Right forelimb (tissue), 1 donor: ENCODE measurements at places on chromosomes 3 and 15.
A peak's percentile ranks its signal among the peaks of the same experiment; 100 is the strongest.

GRCh38 chr3:114418107-114418506 lies 124.3 kb downstream of the TIGIT start:
- DNase-seq, result no peak

GRCh38 chr15:57762302-57762701 lies 55.8 kb downstream of the POLR2M start:
- DNase-seq, result no peak

DNA sequence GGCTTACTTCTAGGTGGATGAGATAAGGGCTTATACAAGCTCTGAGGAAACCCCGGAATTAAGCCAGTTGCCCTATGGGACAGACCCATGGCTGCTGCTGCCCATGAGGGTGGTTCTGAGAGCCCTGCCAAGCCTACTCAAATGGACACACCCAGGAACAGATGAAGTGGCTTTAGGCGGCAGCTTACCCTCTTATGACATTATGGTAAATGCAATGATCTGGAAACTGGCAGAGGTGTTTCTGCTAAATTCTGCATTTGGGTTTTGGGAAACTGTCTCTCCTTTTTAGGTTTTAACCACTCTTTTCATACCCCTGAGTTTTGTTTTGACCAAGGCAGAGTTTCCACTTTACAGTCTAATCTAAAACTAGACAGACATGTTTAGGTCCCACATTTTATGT lies 9.0 kb upstream of the ZBED2 start:
- no peak for DNase-seq

DNA sequence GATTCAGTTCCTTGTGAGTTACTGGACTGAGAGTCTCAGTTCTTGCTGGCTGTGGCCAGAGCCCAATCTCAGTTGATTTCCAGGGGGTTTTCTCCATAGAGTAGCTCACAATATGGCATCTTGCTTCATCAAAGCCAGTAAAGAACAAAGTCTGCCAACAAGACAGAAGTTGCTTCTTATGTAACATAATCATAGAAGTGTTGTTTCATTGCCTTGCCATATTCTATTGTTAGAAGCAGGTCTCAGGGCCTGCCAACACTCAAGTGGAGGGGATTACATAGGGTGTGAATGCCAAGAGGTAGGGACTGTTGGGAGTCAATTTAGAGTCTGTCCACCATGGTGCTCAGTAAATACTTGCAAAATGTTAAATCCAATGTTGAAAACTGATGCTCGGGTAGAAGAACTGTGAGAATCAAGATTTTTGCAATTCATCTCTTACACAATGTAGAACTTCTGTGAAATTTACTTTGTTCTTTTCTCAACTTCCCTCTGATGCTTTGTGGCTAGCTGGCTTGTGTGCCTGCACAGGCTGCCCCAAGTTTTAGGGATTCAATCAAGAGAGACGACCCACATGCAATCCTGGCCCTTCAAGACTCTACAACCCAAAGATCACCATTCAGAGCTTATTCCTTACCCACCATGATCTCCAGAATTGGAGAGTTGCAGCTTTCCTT lies 13.3 kb upstream of the PXYLP1 start:
- no peak for DNase-seq

DNA sequence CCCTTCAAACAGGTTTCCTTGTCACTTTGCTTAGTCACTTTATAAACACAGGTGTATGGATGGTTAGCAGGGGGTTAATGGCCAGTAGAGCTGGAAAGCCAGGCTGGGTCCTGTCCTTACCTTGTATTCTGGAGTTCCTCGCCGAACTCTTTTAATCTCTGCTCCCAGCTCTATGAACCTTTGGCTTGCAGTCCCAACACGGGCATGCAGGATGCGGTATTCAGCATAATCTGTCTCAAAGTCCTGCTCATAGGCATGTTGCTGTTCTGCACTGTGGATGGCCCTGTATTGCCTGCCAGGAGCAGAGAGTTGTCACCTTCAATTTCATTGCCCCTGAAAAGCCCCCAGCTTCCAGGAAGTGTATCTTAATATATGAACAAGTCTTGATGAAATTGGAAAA lies 2.7 kb downstream of the ELL3 start:
- no peak for DNase-seq

- DNase-seq, result no peak
These were observed 233.4 kb downstream of the ADAMTS17 start for GRCh38 chr15:100108346-100108745.

- DNase-seq, result no peak
These were observed 30.5 kb downstream of the GPR176 start for GRCh38 chr15:39889601-39890000.

GRCh38 chr3:45595364-45596195 lies 1.0 kb downstream of the LIMD1 start:
- DNase-seq, result no peak

GRCh38 chr15:92069308-92070250 lies 216.1 kb downstream of the SLCO3A1 start:
- peak; percentile 39 for DNase-seq

DNA sequence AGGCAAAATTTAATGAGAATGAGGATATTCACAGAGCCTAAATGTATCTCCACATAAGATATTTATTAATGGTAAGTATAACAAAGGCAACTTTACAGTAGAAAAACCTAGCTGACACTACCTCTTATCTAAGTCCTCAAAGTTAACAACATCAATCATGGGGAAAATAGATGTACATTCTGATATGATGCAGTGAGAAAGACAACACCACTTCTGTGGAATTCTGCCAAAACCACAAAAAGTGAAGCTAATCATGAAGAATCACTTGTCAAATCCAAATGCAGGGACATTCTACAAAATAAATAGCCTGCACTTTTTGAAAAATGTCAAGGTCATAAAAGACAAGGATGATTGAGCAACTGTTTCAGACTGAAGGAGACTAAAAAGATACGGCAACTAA lies 27.5 kb upstream of the EOMES start:
- no peak for DNase-seq

DNA sequence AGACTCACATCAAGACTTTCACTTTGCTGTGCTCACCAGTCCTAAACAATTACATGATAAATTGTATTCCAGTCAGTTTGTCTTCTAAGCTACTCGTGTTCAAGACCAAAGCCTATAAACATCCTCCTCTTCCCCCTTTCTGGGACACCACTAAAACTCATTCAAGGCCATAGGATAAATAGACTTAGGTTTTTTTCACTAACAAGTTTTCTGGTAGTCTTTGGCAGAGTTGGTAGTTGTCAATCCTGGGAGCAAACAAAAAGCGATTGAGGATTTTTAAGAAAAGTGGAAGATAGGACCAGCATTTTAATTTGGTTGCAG lies 114.9 kb downstream of the TGFBR2 start:
- DNase-seq, result no peak

DNA sequence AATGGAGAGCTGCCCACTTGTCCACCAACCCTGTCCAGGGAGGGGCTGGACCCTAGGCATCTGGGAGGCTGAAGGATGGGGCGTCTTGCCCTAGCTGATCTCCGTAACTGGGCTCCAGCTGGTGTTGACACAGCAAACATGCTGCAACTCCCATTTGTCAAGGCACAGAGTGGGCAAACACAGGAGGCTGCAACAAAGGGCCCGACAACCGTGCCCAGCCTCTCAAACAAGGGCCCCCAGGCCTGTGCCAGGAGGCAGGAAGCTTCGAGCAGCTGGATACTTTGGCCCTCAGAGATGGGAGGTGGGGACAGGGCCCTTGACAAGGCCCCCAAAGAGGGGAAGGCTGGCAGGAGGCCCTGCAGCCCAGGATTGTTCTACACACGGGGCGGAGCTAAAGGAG lies 64.2 kb upstream of the TMEM115 start:
- DNase-seq, result no peak

DNA sequence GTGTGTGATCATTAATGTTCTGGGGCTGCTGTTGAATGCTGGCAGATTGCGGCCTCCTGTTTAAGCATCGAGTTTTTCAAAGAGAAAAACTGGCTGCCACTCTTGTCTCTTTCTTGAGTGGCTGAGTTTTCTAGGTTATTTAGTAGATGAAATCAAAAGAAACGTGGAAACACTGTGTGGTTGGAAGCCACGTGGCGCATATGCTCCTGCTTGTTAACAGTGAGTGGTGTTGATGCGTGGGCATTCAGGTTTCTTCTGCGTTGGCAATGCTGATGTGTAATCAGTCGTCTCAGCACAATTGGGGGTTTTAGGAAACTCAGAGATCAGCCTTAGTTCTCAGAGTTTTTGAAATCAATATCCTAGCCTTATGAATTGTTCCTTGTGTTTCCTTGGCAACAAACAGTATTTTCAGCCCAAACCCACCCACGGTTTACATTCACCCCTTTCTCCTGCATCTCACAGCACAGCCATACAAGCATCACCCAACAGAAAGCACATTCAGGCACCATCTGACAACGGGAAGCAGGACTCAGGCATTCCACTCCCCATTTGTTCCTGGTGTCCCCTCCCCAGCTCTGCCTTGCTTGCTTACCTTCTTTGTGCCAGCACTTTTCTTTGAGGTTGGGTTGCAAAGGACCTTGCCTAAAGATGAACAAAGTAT lies 74.7 kb downstream of the SEC22A start:
- no peak for DNase-seq

GRCh38 chr15:44719293-44719999 lies 8.1 kb downstream of the B2M start:
- no peak for DNase-seq

DNA sequence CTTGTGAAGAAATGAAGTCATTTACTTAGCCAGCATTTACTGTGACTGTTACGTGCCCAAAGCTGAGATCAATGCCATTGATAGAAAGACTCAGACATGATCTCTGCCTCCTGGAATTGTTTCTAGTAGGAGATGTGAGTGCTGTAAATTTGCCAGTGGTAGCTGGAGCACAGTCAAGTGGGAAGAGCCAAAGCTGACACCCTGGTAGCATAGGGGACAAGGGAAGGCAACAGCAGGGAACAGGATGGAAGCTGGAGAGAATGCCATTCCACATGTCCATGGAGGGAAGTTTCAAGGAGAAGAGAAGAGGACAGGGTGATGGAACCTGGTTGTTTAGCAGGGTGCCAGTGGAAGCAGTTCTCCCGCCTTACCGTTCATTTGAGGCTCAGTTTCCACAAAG lies 64.0 kb downstream of the TCAIM start:
- DNase-seq, result no peak

- DNase-seq, result no peak
These were observed 3.0 kb downstream of the RPL32 start for GRCh38 chr3:12838179-12838965.

DNA sequence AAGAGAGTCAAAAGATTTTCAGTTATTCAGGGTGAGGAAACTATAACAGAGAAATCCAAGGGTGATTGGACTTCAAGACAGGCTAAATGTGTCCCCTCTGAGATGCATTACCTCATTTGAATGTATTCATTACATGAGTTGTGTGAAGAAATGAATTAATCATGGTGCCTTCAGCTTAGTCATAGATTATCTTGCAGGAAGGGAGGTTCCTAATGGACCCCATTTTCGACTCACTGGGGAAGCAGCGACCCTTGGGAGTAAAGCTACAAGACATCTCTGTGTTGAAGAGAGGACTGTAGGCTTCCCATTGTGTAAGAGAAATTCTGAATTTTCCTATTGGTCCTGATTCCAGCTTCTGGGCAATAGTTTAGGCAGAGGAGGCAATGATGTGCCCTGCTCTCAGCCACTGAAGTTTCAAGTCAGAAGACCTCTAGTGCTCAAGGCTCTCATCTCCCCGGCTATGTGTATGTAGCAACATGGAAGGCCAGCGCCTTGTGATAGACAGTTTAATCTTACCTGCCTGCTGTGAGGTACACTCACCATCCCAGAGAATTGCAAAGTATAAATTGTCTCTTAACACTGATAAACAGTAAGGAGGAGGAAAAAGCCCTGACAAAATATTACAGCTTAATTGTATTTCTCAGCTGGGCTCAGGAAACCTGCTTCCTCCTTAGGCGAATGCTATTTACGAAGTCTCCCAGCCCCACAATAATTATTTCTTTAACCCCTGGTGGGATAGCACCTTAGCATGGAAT lies 133.8 kb downstream of the PDCD6IP start:
- no peak for DNase-seq

GRCh38 chr3:196886144-196886543 lies 18.4 kb downstream of the SENP5 start:
- DNase-seq, result no peak

GRCh38 chr3:11668243-11669235 lies 24.8 kb upstream of the VGLL4 start:
- DNase-seq, result no peak

GRCh38 chr15:70775160-70775559 lies 11.8 kb upstream of the UACA start:
- DNase-seq, result no peak

GRCh38 chr3:46981932-46982471 lies 2.5 kb downstream of the NBEAL2 start:
- DNase-seq, result no peak

DNA sequence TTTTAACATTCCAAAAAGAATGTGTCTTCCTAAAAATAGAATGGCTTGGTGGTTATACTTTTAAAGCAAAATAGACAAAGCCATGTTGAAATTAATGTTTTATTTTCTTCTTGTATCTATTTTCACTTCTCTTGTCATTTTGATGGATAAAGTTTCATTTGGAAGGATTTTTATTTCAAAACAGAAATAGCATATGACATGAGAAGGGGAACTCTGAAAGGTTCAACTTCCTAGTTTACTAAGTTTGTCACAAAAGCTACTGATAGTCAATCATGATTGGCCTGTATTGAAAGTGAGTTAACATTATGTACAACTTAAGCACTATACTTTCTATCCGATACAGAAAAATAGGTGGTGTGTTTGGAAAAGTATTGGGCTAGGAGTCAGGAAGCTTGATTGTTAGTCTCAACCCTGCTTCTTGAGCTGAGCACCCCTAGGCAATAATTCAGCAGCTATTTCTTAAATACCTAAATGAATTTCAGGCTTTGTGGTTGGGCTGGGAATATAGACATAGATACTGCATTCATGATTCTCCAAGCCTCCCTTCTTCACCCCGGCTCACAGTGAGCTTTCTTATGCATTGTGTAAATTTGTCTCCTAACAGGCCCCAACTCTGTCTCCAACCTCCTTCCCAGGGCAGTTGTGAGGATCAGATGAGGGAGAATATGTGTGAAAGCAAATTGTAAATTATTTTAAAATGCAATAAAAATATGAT lies 46.9 kb upstream of the CSPG4 start:
- DNase-seq, result peak; percentile 5

DNA sequence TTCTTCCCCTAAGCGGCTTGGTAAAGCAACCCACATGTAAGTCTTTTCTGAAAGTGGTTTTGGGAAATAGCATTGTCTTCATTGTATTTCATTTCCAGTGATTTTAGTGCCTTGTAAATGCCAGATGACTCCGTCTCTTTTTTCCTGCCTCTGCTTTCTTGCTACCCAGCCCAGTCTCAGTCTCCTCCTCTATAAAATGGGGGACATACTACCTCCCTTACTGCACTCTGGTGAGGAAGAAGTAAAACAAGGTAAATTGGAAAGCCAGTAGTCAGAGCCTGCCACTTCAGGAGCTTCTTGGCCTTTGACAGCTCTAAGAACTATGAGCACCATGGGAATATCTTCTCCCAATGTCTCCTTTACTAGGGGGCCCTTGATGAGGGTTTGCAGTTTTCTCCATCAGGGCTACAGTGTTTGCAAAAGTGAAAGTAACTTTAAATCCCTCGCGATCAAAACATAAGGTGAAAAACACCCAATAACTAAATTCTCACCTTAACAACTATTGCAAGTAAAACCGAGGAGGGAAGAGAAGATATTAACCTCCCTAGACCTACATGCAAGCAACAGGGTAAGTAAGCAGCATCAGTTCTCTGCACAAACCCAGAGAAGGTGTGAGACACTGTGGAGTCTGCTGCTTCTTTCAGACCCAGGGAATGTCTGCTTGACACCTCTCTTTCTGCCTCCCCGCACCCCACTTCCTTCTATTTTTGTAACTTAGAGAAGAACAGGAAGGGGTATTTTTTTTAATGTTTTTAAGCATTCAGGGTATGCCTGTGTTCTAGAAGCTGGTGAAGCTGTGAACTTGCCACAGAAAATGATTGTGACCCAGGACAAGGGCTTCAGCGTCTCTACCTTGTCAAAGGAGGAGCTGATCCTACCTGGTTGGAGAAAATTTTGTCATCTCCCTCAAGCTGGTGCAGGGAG lies 159.1 kb upstream of the EOMES start:
- no peak for DNase-seq
